ENCODE measurements at places on chromosomes 1 and 21.
A peak's percentile ranks its signal among the peaks of the same experiment; 100 is the strongest.

DNA sequence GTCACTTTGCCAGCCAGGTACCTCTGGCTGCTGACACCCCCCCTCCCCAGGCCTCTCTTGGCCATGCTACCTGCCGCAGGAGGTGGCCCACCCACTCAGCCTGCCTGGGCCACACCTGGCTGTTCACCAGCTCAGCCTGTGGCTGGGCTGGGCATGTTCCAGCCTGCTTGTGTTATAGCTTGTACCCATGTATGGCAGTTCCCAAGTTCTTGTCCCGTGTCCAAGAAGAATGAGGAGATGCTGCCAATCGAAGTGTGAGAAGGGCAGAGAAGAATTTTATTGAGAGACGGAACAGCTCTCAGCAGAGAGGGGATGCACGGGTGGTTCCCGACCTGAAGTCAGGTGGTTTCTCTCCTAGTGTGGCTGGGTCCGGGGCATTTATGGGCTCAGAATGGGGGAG is 3.9 kb upstream of the MMEL1 start:
- DNase-seq, result no peak

DNA sequence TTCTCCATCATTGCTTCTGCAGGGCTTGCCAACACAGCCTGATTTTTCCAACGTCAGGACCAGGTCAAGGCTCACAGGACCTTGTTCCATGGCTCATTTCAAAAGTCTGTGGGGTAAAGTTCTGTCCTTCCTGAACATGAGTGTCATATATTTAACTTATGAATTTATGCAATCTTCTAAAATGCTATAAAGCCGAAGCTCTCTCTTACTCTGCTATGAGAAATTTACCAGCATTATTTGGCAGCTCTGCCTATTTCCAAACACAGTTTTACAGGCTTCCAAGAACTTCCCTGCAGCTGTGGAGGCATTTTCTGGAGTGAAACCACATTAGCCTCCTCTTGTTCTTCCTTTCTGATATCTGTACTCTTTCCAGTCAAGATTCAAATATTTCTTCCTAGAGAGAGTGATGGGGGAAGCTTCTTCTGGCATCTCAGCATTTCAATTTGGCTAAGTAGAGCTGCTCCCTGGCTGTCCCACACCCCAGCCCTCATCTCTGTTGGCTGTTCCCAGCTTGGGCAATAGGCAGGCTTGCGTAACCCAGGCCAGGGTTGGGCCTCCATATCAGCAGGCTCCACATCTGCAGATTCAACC is 15.6 kb upstream of the HMGCS2 start:
- DNase-seq, result no peak

GRCh38 chr1:38243106-38243505 is 196.5 kb upstream of the POU3F1 start:
- DNase-seq, result no peak

DNA sequence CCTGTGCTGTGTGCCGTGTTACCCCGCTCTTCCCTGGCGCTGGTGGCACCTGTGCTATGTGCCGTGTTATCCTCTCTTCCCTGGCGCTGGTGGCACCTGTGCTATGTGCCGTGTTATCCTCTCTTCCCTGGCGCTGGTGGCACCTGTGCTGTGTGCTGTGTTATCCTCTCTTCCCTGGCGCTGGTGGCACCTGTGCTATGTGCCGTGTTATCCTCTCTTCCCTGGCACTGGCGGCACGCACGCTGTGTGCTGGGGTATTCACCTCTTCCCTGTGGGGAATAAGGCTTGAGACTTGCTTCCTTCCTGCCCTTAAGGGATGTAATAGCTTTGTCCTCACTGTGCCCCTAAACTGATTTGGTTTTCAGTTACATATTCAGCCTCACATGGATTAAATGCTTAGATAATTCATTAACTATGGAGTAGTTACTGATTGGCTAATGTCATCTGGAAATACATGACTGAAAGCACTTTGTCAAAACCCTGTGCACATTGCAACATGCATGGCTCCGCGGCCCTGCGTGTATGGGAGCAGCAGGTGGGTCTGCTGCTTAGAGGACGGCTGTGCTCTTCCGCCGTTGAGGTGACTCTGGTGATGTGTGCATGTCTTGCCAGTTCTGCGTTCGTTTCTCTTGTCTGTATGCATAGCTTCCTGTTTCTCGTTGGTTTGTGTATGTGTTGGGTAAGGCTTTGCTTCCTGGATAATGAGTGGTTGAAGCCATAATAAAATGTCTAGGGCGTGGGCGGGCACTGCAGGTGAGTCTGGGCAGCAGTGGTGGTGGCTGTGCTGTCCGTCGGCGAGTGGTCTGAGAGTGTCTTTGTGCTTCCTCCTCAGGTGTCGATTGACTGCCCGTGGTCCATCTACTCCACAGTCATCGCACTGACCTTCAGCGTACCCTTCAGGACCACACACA is 17.9 kb upstream of the PWP2 start:
- no peak for DNase-seq

DNA sequence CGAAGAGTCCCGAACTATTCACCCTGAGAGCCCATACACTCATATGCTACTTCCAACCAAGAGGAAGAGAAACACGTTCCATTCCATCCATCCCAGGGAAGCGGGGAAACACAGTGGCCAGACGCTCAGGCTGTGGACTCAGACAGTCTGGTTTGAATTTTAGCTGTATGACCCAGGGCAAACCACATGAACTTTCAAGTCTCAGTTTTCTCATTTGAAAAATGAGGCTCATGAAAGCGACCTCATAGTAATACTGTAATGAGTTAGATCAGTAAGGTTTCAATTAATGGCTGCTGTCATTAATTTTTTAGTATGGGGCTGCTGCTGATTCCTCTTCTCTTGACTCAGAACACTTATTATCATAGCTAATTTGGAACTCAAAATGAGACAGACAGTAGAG is 1.5 kb downstream of the FCRL4 start:
- no peak for DNase-seq

DNA sequence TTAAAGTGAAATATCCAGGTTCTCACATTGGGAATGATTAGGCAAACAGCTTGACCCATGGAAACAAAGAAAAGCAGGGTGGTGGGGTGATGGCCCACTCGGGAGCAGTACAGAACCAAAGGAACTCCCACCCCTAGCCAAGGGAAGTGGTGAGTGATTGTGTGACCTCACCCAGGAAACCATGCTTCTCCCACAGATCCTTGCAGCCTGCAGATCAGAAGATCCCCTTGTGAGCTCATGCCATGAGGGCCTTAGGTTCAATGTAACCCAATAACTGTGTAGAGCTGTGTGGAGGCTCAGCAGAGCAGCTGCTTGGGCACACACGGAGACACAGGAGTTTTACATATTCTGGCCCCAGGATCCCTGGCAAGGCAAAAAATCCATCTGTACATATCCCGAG is 311.8 kb upstream of the DPYD start:
- DNase-seq, result no peak

GRCh38 chr1:232553050-232553754 is 76.7 kb downstream of the SIPA1L2 start:
- DNase-seq, result no peak

- no peak for DNase-seq
These were observed 22.9 kb downstream of the PRDM2 start for GRCh38 chr1:13722808-13723360.

- DNase-seq, result peak; percentile 70
These were observed 51.8 kb upstream of the TARDBP start for GRCh38 chr1:10960411-10961299.

DNA sequence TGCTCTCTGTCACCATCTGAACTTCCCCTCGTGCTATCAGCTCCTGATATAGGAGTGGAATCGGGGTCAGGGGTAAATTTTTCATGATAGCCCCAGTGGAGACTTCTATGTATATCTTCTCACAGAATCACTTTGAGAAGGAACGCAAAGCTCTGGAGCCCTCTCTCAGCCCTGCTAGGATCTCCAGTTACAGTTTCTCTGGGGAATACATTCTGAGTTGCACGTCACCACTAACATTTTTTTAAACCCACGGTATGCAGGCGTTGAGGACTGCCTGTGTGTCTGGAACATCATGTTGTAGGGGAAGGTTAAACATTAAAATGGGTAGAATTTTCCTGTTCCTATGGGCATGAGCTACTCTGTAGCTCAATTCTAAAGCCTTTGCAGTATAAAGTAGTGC is 116.4 kb upstream of the FAM78B start:
- no peak for DNase-seq

- DNase-seq, result no peak
These were observed 2.5 kb upstream of the TRPM2 start for GRCh38 chr21:44350773-44351481.

GRCh38 chr1:42777852-42778251 is 6.9 kb upstream of the TMEM269 start:
- DNase-seq, result no peak

DNA sequence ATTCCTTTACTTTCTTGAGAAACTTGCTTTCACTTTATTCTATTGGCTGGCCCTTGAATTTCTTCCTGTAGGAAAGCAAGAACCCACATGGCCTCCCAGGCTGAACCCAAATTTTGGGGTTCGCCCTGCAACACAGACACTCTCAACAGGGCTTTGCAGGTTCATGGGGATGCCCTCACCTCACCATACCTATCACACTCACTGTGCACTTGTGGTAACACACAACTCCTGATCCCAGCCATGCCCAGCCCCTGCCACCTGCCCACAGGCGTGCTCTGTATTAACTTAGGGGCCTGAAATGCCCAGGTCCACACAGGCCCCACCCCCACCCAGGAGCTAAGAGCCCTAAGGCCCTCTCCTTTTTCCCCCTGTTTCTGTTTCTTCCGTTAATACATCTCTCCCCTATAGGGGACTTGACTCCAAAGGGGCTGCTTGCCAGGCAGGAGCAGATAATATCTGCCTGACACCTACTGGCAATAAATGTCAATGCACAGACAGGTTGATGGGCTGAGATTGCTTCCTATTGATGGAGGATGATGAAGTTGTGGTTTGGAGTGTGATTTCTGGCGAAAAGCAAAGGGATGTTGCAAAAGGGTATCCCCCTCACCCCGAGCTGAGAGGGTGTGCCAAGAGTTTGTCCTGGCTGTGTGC is 171.5 kb downstream of the AJAP1 start:
- DNase-seq, result no peak

DNA sequence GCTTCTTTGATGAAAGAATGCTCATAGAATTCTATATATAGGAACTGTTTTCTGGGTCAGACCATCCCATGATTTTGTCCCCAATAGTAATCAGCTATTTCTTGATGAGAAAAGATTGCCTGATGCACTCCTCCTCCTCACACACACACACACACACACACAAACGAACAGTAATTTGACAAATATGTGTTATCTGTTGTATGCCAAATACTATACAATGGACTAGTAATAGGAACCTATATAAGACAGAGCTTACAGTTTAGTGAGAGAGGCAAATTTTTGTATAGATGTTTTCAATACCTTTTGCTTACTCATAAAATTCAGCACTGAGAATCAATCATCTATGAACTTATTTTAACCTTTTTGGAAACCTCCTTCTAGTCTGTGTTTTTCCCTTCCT is 76.8 kb downstream of the PLA2G4A start:
- no peak for DNase-seq

- no peak for DNase-seq
These were observed 10.3 kb downstream of the RNU1-2 start for GRCh38 chr1:16905868-16906702.

GRCh38 chr1:38670544-38671122 is 188.9 kb downstream of the RRAGC start:
- DNase-seq, result no peak
